ENCODE measurements at places on chromosomes 3 and 15. TPM values are rescaled to one million over a fixed set of nuclear protein-coding genes. Genes with fewer than 3 reads are reported as not detected.

DNA sequence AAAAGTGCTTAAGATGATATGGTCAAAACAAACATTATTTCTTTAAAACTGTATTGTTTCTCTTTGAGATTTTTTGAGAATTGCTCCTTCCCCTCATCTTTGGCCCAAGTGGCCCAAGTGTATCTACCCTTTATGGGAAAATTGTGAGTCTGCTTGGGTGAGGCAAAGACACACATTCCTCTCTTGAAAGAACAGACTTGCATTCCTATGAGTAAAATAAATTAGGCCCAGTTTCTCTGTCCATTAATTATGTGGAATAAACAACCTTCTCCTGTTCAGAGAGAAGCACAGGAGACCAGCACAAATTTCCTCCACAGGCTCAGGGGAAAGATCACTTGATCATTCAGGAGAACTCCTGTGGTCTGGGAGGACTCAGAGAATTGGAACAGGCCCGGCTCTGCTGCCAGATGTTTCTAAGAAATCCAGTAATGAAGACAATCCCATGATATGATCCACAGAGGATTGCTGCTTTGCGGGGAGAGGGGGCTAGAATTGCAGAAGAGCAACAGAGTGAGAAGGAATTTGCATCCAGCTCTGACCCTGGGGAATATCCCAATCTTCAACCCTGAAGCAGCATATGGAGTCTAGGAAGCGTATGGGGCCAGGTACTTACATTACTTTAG lies 53.8 kb upstream of the BOC start:
- DNase-seq: peak; percentile 44

- no peak for DNase-seq
Observed at GRCh38 chr15:90581771-90582352, 52.1 kb downstream of the CRTC3 start.

DNA sequence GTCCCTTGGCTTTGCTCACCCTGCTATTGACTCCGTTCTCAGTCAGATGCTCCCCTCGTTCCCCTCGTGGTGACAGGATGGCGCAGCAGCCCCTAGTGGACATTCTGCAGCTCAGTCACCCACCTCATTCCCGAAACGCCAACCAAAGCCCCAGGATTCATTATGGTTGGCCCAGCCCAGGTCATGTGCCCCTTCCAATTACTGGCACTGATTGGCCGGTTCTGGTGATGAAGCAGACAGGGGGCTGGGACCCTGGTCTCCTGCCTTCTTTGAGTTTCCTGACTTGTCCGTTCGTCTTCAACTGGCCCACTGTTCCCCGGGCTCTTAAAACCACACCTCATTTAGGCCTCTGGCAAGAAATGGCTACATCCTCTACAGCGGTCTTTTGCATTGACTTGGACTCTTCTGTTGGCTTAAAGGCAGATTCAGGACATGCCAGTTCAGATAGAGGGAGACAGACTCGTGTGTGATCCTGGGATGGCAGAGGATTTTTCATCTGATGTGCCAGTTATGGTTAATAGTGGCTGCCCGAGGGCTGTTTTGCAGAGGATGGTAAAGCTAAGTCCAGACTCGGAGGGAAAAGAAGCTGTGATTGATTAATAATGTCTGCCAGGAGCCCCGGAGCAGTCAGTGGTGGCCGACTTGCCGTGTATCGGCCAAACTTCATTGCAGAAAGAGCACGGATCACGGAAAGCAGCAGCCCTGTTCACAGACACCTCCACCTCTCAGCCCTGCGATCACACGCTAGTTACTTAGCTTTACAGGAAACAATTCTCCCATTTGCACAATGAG lies 37.8 kb downstream of the LSM3 start:
- peak; percentile 47 for DNase-seq

- DNase-seq: no peak
Observed at GRCh38 chr3:16072420-16073110, 101.9 kb upstream of the GALNT15 start.

GRCh38 chr15:80414546-80415357 lies 10.6 kb downstream of the ARNT2 start:
- DNase-seq: no peak

DNA sequence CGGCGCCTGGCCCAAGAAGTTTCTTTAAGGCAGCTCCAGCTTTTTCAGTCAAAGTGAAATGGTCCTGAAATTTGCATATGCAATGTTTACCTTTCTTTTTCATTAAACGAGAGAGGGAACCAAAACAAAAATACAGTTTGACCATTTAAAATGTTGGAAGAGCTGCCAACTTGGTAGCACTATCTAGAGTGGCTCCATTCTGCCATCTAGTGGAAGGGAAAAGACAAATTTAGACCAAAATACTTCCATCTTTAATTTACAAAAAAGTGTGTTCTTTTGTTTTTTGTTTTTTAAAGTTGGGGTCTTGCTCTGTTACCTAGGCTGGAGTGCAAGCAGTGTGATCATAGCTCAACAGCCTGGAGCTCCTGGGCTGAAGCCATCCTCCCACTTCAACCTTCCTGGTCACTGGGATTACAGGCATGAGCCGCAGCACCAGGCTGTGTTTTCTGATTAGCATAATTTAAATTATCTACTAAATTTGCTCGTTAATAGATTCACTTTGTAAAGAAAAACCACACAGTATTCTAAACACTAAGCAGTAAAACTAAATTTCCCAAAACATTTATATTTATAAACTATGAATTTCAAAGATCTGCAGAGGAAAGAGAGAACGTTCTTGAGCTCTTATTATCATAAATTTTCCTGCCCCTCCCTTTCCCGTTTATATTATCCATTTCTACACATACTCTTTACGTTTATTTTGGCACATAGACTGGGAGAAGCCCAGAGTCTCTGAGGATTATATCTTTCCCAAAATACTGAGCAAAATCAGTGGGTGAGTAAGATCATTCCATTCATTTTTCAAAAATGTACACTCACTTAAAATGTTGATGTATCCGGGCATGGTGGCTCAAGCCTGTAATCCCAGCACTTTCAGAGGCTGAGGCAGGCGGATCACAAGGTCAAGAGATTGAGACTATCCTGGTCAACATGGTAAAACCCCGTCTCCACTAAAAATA lies 15.4 kb upstream of the RFC4 start:
- peak; percentile 70 for DNase-seq

DNA sequence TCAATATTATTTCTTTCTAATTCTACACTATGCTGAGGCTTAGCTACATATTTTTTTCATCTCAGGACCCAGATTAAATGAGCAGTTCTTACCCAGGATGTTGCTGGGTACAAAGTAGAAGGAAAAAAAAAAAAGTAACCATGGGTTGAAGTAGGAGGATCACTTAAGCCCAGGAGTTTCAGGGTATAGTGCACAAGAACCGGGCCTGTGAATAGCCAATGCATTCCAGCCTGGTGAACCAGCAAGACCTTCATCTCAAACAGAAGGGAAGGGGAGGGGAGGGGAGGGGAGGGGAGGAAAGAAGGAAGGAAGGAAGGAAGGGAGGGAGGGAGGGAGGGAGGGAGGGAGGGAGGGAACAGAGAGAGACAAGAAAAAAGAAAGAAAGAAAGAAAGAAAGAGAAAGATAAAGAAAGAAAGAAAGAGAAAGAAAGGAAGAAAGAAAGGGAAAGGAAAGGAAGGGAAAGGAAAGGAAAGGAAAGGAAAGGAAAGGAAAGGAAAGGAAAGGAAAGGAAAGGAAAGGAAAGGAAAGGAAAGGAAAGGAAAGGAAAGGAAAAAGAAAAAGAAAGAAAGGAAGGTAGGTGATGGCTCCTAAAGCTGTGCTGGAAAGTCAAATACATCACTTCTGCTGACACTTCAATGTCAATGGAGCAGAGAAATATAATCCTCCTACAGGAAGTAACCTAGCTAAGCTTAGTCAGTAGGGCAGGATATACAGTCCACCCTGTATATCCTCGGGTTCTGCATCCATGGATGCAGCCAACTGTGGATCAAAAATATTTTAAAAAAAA lies 206.8 kb upstream of the TGFBR2 start:
- DNase-seq: peak; percentile 13

DNA sequence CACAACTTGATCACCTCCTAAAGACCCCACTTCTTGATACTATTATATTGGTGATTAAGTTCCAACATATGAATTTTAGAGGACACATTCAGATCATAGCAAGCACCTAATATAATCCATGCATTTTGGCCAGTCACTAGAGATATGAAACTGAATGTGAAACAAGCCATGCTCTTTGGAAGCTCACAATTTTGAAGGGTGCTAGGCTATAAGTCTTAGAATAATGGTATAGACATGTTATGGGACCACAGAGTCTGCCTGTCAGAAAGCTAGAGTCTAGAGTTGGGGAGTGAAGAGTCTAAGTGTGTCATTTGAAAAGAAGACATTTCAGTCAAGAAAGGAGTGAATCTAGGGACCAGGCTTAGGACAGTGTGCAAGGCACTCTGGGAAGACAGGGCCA lies 186.4 kb upstream of the SLC24A5 start:
- DNase-seq: no peak

DNA sequence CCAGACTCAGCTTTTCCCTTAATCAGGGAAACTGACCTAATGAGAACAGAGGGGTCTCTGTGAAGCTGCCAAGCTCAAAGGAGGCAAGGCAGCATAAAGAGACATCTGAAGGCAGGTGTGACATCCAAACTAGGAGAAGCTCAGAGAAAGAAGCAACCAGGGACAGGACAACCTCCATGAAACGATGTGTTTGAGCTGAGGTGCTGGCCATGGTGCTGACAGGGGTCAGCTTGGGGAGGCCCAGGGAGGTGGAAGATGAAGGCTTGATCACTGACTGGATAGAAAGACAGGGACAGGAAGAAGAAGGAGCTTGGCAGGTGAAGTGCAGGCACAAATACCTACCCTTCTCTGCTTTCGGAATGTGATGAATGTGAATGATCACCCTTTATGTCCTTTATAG lies 179.5 kb upstream of the NSMCE3 start:
- no peak for DNase-seq

GRCh38 chr15:90716317-90716975 lies 700 bp upstream of the BLM start:
- DNase-seq: peak; percentile 10

- DNase-seq: no peak
Observed at GRCh38 chr3:125662675-125663074, 67.4 kb upstream of the OSBPL11 start.

DNA sequence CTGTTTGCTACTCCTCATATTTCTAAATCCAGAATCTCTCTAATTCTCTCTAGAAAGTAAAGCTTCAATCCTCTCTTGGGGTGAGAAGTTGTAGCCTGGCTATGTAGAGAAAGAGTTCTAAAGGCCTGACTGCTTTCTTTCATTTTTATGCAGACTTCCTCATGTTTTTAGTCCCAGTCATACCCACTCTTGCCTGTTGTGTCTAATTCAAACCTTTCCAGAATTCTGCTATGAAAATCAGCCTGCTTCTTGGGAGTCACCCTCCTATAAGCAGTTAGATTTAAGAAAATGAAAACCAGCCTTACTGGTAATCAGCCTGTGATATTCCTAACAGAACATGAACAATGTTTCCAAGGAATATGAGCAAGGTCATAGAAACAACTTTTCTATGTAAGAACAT lies 14.8 kb upstream of the ZNF639 start:
- DNase-seq: no peak

DNA sequence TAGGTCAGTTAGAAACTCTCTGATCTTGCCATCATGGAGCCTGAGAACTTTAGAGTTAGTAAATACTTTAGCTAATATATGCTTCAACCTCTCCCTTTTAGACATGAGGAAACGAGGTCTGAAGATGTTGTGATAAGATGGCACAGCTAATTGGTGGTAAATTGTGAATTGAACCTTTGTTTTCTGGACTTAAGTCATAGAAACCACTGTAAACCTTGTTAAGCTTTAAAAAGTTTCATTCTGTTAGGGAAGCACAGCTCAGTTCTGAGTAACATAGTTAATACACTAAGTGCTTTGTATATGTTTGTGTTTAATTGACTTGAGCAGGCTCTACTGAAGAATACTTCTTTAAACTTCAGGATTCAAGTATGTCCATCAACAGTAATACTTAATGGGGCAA lies 108.6 kb downstream of the AKAP13 start:
- DNase-seq: no peak

GRCh38 chr15:66679657-66680108 lies 22.4 kb upstream of the SMAD6 start:
- peak; percentile 78 for DNase-seq

DNA sequence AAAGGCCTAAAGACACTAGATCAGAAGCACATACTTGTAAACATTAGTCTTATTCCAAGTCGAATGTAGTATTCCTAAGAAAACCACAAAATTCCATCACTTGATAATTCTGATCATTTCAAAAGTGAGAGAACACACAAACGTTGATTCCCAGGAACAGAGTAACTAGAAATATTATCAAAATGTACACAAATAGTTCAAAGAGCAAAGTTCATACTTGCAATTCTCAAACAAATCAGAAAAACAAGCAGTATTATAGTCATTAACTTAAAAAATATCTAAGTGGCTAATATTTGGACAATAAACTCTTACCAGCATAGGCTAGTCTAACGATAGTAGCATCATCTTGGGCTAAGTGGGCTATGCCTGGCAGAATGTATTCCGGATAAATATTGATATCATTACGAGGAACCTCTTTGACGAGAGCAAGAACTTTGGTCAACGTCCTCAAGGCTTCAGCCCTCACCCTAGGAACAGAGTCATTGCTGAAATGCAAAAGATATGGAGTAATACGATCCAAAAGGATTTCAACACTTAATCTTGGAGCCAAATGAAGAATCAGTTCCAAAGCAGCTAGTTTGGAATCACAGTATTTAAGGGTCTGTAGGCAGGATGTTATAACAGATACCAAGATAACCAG lies 13.3 kb downstream of the PIK3R4 start:
- DNase-seq: peak; percentile 48

DNA sequence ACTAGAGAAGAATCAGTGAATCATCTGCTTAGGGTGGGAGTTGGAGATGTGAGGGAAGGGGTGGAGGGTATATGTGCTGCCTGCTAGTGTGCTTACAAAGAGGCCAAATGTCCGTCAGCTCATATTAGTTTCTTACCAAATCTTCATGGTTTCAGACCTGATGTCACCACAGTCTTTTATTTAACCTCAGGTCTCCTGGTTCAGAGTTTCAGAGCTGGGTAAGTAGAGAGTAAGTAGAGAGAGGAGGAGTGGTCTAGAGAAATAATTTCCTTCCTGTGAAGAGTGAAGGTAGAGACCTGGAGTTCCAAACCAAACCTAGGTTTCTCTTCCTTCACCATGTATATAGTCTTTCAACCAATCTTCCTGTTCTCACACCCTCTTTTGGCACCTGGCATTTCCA lies 17.5 kb upstream of the P2RY1 start:
- DNase-seq: no peak

DNA sequence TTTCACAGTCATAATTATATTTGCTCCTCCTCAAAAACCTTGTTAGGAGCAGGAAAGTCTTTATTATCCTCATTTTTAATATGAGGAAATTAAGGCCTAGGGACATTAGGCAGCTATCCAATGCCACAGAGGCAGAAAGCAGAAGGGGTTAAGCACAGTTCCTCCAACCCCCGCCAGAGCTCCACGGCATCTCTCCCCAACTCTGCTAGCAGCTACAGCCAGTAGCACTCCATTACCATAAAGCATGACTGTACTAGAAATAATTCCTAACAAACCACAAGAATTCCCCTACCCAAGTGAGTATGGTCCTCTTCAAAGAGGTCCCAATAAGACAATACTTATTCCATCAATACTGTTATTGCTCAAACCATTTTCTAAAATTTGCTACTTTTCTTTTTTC lies 9.8 kb downstream of the HEG1 start:
- DNase-seq: peak; percentile 77

GUCA1C gene
- total RNA-seq: not detected

CRYGS gene
- 0.86 TPM for total RNA-seq

BHLHE40 gene
- 53.5 TPM for total RNA-seq

SELENOS gene
- total RNA-seq: 84.6 TPM

PPCDC gene
- 7.8 TPM for total RNA-seq

ZNF197 gene
- 16.0 TPM for total RNA-seq

NLGN1 gene
- 18.1 TPM for total RNA-seq

GOLGA8T gene
- under 0.01 TPM for total RNA-seq

IQCF5 gene
- not detected for total RNA-seq

All from fibroblast of villous mesenchyme (primary cell).